ENCODE measurements at places on chromosomes 16 and 17.

DNA sequence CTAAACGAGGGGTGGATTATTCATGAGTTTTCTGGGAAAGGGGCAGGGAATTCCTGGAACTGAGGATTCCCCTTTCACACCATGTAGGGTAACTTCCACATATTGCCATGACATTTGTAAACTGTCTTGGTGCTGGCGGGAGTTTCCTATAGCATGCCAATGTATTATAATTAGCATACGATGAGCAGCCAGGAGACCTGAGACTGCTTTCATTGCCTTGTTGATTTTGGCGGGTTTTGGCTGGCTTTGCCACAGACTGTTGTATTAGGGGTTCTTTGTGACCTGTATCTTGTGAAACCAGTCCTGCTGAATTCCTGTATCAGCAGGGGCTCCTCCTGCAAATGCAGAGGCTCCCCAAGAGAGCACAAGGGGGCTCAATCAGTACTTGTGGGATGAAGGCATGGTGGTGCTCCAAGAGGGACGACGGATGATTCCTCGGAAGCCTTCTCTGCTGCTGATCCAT is 104.4 kb upstream of the CACNG5 start:
- DNase-seq: no peak

GRCh38 chr16:24701521-24701951 is 27.9 kb upstream of the TNRC6A start:
- no peak for DNase-seq

DNA sequence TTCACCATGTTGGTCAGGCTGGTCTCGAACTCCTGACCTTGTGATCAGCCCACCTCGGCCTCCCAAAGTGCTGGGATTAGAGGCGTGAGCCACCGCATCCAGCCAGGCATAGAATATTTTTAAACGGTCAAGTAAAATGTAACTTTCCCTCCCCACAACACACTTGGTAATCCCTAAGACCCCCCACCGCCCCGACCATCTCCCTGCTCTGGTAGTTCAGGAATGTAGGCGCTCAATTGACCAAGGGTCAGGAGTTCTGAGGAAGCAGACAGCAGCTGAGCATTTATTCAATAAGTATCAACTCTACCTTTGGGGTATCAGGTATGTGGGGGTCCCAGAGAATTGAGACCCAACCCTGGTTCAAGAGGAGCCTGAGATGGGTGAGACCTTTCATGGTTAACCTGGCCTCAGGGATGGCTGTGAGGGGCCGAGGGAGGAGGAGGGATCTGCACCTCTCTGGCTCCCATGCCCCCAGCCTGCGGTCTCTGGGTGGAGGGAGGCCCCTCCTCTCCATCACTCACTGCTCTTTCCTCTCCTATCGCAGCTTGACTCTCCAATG is 48.4 kb upstream of the TOB1 start:
- no peak for DNase-seq

DNA sequence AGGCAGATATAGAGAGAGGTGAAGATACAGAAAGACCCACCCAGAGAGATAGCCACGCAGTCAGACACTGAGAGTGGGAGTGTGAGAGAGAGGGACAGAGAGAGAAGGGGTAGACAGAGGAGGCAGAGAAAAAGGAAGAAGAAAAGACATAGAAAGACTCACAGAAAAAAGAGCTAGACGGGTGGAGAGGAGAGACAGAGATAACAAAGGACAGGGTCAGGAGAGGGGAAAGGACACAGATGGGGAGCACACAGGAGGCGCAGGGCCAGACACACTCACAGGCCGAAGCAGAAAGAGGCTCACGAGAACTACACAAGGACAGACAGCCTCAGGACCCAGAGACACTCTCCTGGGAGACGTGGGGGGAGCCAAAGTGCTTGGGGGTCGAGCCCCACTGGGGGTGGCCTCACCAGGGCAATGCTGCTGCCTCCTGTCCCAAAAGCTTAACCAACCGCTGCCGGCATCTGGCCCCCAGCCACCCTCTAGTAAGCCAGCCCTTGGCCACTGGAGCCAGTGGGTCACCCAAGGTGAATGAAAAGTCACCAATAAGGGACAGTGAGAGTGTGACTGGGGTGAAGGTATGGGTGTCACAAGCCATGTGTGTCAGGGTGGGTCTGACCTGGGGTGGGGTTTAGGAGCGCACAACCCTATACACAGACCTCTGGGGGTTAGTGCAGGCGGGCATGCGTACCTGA is 3.8 kb downstream of the ZNF385C start:
- DNase-seq: no peak

GRCh38 chr17:73010414-73010813 is 82.1 kb downstream of the SLC39A11 start:
- no peak for DNase-seq

DNA sequence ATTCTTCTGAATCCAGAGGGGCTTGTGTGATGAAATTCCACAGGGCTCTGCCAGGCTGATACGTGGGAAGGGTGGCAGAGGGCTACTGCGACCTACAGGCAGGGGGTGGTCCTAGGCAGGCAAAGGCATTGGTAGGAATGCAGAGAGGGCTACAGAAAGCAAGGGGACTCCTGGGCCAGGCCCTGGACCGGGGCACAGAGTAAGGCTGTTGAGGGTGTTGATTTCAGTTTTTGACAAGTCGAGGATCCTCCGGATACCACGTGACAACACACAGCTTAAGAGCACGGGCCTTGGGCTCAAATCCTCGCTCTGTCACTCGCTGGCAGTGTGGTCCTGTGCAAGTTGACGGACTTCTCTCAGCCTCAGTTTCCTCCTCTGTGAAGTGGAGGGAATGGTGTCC is 19.1 kb upstream of the DOC2B start:
- DNase-seq: no peak

DNA sequence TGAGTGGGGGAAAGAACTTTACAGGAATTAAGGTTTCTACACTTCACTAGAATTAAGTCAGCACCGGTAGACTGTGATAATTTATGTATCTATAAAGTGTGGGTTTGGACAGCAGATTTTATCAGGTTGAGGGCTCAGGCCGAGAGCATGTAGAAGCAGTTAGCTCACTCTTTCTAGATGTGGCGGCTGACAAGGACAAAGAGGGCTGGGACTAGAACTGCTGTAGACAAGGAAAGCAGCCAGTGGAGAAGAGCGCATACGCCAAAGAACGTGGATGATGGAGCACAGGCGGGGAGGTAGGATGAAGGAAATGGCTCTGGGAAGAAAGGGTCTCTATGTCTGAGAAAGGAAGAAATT is 504 bp upstream of the GOSR1 start:
- DNase-seq: no peak

DNA sequence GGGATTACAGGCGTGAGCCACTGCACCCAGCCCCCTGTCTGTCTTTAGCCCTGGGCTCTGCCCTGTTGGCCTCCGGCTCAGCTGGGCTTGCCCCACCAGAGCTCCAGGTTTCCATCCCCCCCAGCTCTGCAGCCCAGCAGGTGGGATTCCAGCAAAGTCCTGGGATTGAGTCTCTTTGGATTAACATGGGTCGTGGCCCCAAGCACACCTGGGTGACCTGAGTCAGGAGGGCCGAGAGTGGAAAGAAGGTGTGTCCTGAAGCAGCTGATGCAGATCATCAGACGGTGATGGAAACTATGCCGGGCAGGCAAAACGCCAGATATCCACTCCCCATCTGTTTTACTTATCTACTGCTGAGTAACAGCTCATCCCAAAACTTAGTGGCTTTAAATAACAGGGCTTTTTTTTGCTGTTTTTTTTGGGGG is 72.5 kb downstream of the KNOP1 start:
- DNase-seq: no peak

- no peak for DNase-seq
These were observed 20.4 kb upstream of the PPM1D start for GRCh38 chr17:60579551-60579950.

- no peak for DNase-seq
These were observed 43.4 kb downstream of the SLFN5 start for GRCh38 chr17:35286120-35286781.

DNA sequence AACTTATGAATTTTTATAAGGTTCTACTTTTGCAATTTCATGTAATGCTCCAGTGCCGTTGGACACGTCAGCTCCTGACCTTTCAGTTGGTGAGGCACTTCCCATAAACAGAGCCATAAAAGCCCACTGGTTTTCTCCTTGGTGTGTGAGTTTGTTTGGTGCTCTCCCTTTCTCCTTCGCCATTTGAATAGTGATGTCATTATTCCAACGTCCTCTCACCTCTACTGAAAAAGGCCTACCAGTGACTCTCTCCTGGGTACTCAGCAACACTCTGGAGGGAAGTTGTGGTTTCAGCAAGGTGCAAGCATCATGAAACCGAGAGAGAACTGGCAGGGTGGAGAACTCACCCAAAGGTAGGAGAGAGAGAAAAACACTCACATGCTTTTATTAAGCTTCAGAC is 29.6 kb upstream of the HNF1B start:
- no peak for DNase-seq

DNA sequence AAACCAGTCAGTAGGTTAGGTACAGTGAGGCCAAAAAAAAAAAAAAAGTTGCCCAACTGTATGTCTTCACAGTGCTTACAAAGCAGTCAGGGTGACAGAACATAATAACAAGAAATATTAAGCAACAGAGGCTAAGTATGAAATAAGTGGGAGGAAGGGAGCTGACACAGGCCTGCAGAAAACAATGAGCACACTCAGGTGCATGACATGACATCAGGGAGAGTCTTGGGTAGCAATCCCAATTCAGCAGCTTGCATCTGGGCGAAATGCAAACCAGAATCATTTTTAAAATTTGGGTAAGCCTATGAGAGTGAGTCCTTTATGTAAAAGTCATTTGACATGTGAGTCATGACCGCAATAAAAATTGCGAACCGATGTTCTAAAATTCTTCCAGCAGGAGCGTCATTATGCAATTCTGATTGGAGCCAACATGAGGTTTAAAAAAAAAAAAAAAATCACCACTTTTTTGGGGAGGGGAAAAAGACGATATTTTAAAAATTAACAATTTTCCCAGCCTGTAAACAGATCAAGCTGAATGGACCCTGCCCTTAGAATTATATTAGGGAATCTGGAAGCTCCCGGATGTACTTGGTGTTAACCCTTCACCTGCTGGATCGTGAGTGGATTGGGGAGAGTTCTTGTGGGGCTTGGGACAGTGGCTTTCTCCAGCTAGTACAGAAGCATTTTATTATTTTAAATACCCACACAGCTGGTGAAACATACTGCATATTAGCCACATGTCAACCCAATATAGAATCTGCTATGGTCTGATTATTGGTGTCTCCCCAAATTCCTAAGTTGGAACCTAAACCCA is 127.9 kb downstream of the NPIPB5 start:
- no peak for DNase-seq

DNA sequence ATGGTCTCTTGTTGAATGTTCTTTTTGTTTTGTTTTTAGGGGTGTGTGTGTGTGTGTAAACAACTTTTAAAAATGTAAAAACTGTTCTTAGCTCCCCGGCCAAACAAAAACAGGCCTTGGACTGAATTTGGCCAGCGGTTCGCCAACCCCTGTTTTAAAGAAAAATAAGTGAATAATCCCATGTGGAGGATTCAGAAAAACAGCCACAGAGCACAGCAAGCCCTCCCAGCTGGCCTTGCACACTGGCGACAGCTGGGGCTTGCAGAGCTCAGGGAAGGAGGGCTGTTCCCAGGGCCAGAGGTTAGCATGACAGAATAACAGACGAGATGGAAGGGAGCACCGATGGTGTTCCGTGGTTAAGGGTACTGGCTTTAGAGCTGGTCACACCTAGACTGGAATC is 39.0 kb downstream of the EMP2 start:
- no peak for DNase-seq

- DNase-seq: no peak
These were observed 238.1 kb upstream of the MAF start for GRCh38 chr16:79838496-79839259.

- DNase-seq: no peak
These were observed 67.8 kb downstream of the ANKRD11 start for GRCh38 chr16:89422527-89422904.

- no peak for DNase-seq
These were observed 6.0 kb downstream of the PDZD9 start for GRCh38 chr16:21994856-21995465.

DNA sequence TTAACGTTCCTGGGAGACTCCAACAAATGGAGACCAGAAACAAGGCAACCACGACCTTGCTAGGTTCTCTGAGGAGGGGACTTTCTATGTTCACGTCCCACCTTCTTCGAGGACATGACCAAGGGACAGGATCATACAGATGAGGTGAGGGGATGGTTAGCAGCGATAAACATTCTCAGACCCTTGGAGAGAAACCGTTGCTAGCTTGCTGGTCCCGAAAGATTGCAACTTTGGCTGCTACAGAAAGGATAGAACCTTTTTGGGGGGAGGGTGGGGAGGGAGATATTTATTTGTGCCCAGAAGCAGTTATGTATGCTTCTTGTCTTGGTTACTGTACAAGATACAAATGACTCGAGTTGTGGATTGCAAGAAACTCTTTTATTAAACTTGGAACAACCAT is 35.3 kb upstream of the KCNJ2 start:
- DNase-seq: no peak

DNA sequence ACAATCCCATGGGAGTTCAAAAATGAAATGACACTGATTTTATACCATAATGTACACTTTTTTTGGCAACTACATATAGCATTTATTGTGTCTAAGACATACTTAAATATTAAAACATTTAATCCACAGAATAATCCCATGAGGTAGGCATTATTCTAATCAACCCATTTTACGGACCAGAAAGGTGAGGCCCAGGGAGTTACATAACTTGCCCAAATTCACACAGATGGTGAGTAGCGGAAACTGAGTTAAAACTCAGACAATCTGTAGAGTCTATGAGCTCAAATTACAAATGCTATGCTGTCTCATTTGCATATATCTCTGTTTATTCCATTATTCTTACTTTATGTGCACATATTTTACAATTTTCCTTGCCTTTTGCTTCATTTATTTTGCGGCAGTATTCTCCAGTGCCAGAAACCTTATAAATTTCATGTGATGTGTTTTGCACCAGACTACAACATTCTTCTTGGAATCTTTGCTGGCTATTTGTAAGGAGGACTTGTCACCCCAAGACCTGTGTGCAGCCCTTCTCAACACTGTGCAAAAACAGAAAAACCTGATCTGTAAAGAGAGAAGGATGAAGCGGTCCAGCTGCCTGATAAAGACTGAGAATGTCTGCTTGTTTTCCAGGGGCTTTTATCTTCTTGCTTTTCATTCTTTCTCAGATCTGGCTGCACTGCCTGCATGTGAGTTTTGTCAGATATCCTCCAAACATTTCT is 2.3 kb upstream of the ABCA9 start:
- no peak for DNase-seq

DNA sequence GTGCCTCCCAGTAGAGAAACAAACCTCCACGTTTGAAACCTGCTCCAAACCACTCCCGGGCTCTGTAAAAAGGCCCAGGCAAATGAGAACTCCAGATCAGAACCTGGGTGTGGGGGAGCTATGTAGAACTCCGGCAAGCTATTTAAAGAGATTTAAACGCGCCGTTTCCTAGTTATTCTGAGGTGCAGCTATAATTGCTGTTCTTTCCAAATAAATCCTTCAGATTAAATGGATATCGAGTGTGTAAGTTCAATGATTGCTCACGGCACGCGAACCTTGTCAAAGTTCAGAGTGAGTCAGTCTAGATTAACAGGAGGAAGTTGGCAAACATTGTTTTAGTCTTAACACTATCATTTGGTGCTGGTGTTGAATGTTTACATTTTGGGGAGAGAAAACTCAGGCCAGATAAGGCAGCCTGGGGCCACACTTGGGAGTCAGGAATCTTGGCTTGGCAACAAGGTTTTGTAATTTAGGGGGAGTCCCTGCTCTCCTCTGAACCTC is 92.9 kb upstream of the SALL1 start:
- no peak for DNase-seq

GRCh38 chr17:65759532-65759931 is 198.1 kb upstream of the AXIN2 start:
- no peak for DNase-seq

GRCh38 chr17:80871341-80871740 is 120.3 kb upstream of the CHMP6 start:
- DNase-seq: no peak

- no peak for DNase-seq
These were observed 269.5 kb downstream of the MAP2K4 start for GRCh38 chr17:12290207-12290606.

All from hypothalamus (tissue), 51 donors.